ENCODE measurements at places on chromosomes 12 and 14.

DNA sequence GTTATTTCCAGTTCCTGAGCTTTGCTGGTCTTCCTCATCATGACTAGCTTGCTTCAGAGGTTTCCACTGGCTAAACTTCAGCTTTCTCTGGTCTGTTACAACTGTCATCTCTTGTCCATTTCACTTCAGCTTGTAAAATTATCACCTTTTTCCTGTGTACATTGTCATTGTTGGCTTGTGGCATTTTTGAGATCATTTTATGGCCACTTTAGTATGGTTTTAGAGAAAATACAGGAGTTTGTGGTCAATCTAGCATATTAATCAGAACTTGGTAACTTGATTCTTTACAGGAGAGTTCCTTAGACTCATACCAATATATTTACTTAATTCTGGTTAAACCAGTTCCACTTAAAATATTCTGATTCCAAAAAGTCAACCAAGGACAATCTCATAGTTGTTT is 235.9 kb upstream of the KITLG start:
- no peak for DNase-seq

DNA sequence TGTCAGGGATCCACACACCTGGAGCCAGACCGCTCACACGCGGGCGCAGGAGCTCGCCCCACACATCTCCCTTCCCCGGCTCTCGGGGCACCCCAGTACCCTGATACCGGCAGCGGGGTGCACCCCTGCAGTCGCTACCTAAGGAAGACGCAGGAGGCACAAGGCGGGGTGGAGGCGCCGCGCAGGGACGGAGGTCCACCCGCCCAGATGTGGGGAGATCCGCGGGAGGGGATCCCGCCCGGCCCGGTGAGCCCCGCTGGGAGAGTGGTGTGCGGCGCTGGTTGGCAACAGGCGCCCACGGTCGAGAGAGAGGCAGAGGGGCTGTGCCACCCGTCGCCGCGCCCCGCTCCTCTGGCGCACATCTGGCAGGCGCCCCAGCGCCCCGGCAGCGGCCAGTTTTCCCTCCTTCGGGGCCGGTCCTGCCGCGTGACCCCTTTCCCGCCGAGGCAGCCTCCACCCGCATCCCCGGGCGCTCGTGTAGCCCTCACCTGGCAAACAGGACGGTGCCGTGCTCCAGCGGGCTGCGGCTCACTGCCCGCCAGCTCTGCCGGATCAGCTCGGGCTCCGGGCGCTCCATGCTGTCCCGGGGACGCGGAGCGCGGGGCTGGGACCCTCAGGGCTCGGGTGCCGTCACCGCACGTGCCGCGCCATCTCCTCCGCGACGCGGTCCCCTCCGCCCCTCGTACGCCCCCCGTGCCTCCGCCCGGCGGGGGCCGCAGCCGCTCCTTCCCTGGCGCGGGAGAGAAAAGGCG is 469 bp downstream of the NGB start:
- DNase-seq, result no peak

GRCh38 chr12:114408886-114409851 is 3.2 kb upstream of the TBX5 start:
- no peak for DNase-seq

DNA sequence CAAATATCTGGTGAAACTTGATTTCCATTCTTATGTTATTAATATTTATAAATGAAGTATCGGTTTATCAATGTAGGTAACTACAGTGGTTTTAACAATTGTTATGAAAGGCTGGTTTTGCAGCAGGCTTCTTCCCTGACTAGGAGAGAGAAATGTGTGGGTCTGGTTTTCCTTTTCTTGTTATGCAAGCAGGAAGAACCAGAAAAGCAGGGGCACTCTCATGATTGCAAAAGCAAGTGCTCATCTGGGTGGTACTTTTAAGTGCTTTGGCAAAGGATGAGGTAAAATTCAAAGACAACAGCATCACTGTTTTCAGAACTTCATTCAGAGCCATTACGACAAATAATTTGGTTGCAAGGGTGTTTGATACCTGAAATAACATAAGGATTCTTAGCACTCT is 105.6 kb downstream of the PTPRO start:
- no peak for DNase-seq

DNA sequence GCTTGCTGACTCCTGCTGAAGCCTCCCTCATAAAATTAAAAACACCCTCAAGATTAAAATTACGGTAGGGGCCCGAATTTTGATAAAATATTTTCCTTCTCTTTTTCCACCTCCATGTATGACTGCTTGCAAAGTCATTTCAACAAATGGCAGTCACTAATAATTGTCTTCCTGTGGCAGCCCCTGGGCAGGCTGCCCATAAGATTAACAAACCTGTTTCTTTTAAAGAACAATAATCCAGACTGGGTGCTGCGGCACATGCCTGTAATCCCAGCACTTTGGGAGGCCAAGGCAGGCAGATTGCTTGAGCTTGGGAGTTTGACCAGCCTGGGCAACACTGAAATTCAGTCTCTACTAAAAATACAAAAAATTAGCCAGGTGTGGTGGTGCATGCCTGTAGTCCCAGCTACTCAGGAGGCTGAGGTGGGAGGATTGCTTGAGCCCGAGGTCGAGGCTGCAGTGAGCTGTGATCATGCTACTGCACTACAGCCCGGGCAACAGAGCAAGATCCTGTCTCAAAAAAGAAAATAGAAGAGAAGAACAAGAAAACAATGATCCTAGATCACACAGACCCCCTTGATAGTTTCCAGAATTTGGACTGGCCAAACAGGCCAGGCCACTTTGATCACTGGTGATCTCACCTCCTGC is 8.7 kb downstream of the SAV1 start:
- no peak for DNase-seq

- DNase-seq, result no peak
Observed at GRCh38 chr12:47269916-47270315, 190.2 kb upstream of the AMIGO2 start.

GRCh38 chr12:12128670-12129069 is 57.9 kb downstream of the BCL2L14 start:
- DNase-seq, result no peak

- no peak for DNase-seq
Observed at GRCh38 chr12:69931569-69931968, 106.5 kb downstream of the MYRFL start.

DNA sequence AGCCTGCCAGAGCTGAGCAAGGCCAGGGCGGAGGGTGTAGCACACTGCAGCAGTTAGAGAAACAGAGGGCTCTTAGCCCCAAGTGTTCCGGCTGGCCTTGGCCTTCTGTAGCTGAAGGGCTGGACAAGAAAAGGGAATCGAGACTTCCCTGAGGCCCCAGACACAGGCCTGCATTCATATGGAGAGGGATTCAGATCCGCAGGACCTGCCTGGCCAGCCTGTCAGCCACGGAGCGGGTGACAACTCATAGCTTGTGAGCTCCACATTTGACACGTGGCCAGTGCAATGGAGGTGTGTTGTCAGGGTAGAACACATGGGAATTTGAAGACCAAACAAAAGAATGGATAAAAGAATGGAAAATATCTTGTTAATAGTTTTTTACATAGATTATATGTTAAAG is 182.2 kb upstream of the GSC start:
- no peak for DNase-seq

GRCh38 chr12:72077111-72077820 is 138.6 kb downstream of the TPH2 start:
- DNase-seq, result peak; percentile 70

DNA sequence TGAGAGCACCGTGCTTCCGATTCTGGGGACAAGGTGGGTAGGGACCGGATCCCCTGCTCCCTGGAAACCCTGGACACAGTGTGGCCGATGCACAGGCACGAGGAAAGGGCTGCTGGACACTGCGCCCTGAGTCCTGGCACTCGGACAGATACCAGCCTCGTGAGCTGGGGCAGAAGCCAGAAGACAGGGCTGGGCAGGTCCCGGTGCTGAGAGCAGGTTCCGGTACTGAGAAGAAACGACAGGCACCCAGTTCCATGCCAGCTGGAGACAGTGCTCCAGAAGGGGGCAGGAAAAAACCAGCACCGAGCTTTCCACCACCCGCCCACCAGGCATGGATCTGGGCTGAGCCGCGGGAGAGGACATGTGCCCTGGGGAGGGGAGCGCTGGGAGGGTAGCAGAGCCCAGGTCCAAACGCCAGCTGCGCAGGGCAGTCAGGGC is 6.5 kb downstream of the XRCC3 start:
- DNase-seq, result no peak

DNA sequence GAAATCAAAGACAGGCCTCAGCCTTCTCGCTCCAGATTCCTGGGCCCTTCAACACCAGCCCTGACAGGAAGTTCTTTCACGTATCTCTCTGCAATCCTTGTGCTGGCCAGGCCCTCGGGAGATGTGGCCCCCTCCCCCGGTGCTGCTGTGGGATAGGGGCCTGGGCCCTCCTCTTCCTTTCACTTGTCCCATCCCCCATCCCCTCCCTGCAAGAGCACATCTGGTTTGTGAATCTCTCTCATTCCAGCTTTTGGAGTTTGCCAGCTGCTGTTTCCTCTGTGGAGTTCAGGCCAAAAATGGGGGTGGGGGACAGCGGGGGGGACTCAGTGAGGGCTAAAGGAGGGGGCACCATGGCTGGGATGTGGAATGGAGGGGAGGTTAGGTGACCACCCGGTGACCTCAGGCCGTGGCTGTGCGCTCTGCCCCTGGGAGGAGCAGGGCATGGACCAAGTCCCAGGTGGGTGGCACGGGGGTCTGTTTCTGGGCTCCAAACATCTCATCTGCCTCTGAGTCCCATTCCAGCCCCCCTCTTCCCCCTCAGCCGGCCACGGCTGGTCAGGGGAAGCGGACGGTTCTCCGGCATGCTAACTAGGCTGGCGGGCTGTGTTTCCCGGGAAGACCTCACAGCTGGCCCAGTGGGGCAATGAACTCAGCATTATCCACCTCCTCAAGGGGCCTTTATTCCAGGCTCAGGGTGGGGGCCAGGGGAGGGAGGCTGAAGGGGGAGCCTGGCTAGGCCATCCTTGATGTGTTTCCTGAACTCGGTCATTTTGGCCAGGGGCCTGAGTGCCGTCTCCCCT is 7.4 kb downstream of the LRP1 start:
- DNase-seq, result no peak

- DNase-seq, result peak; percentile 30
Observed at GRCh38 chr12:78562368-78563205, 302.0 kb upstream of the SYT1 start.

DNA sequence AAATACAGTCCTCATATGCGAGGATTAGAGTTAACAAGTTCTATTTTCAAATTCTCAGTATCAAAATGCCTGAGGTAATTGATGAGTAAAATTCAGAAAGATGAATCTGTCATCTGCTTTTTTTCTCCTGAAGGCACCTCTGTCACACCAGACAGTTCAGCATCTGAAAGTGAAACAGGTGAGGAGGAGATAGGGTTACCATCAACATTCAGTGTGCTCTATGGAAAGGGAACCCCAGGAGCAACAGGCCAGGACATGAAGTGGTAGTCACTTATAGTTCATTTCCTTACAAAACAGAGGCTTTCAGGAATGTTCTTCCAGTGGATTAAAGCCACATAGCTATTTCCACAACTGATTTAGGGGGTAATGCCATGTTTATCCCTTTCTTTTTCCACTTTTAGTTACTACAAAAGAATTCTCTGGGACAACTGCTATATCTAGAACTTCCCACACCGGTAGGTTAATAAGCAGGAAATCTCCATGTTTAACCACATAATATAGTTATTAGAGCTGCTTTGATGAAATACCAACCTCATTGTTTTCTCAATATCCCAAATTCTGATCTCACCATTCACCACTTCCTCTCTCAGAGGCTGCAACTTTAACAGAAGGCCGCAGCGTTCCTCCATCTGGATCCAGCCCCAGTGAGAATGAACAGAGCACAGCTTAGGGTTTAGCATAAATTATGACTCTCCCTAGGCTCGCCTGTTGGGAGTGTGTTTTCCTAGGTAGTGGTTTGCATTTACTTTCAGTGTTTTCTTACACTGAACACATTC is 177.0 kb upstream of the CNTN1 start:
- no peak for DNase-seq

GRCh38 chr14:93464271-93464670 is 33.5 kb downstream of the UNC79 start:
- no peak for DNase-seq

GRCh38 chr12:130879781-130880389 is 8.0 kb downstream of the RAN start:
- DNase-seq, result no peak

DNA sequence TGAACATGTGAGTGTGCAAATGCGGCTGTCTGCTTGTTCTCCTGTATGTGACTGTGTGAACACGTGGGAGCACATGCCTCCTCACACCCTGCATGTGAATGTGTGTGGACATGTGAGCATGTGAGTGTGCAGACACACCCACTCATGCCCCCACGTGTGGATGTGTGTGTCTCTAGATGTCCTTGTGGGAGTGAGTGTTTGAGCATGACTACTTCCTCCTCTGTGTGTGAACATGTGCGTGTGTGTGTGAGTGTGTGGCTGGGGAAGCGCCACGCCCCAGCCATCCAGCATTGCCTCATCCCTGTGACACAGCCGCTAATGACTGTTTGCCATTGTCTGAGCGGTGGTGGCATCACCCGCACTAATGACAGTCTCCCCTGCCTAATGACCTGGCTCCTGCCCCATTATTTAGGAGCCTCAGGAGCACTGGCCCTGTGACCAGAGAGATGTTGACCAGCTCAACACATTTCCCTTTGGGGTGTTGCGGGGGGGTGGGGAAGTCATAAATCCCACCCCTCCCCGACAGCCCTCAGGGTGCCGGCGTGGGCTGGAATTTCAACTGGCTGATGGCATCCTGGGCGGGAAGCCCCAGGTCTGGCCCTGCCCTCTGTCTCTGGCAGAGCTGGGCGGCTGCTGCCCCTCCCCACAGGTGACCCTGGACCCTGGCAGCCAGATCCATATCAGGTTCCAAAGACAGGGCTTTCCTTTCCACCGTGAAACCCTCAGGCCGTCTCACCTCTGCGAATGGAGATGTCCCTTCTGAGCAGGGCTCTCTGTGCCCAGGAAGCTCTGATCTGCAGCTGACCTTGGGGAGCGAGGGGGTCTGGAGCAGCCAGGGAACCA is 11.5 kb upstream of the KRT80 start:
- DNase-seq, result peak; percentile 58

DNA sequence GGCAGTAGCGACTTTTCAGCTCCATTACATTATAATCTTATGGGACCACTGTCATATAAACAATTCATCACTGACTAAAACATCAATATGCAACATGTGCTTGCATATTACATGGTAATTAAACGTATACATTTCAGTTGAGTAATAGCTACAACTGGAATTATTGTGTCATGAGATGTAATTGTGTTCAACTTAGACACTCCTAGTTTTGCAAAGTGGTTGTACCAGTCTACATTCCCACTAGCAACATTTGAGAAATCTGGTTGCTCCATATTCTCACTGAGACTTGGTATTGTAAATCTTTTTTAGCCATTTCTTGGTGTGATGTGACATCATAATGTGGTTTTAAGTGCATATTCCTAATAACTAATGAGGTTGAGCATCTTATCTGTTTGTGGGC is 90.0 kb downstream of the CAPZA3 start:
- no peak for DNase-seq

- DNase-seq, result no peak
Observed at GRCh38 chr12:108722463-108722862, 8.9 kb downstream of the CORO1C start.

GRCh38 chr14:92558319-92558718 is 44.7 kb downstream of the RIN3 start:
- no peak for DNase-seq

GRCh38 chr12:79938843-79939242 is 3.9 kb upstream of the PPP1R12A start:
- peak; percentile 5 for DNase-seq

- no peak for DNase-seq
Observed at GRCh38 chr14:66483322-66483721, 2.8 kb upstream of the CCDC196 start.

- DNase-seq, result no peak
Observed at GRCh38 chr14:55142466-55142865, 13.4 kb downstream of the LGALS3 start.

GRCh38 chr12:122668268-122668667 is 34.9 kb downstream of the HCAR2 start:
- no peak for DNase-seq

GRCh38 chr14:92135269-92135668 is 13.5 kb downstream of the CPSF2 start:
- DNase-seq, result peak; percentile 4
